ENCODE measurements at places on chromosomes 12 and 14.

DNA sequence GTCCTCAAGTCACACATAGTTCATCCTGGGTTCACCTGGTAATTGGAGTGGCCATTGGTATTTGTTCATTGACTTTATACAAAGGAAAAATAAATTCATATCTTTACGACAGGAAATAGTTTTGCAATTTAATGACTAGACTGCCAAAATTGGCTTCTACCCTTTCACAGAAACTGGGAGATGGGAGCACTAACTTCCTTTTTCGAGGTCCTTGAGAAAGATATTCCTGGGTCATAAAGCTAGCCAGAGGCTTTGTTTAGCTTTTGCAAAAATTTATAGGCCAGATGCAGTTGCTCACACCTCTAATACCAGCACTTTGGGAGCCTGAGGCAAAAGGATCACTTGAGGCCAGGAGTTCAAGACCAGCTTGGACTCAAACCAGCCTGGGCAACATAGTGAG lies 10.2 kb upstream of the OR11G2 start:
- DNase-seq: no peak

GRCh38 chr12:29023436-29024076 lies 125.5 kb upstream of the FAR2 start:
- DNase-seq: no peak

DNA sequence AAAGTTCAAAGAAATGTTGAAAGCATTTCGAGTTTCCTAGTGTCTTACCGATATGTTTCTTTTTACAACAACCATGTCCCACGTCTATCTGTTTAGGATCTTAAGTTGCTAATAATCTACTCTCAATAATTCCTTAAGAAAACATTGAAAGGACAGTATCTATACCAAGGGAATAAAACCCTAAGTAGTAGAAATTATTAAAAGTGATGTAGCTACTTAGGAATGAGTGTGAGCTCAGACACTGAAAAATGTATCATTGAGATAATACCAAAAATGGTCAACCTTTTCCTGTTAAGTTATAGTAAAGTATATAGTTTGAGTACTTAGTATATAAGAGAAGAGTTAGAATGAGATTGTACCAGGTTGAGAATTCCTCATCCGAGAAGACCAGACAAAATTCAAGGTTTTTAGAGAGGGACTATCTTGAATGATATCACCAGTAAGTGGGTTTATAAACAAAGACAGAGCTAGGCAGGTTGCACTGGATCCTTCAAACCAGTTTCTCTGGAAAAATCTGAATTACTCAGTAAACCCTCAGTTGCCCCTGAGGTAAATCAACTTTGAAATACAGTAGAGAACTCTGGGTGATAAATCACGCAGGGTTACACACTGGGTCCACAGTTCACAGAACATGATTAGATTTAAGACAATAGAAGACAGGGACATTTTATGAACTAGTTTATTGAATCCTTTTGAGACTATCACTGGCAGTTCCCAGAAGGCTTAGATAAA lies 96.8 kb downstream of the ERGIC2 start:
- DNase-seq: no peak

- DNase-seq: no peak
Observed at GRCh38 chr12:68336889-68337303, 4.7 kb upstream of the MDM1 start.

DNA sequence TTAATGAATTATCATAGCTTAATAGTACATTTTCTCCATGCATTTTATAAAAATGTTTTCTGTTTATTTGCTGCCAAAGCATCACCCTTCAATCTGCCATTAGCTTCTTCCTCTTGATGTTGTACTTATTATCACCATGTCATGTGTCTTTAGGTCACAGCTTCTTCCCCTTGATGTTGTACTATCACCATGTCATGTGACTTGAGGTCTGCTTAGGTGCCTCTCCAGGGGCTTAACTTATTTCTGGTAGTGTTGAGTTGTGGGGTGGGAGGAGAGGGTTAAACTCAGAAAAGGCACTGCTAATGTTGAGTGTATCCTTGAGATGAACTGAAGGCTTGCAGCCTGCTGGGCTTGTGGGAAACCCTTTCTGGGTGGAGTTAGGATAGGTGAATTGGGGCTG lies 87.8 kb downstream of the DAAM1 start:
- no peak for DNase-seq

GRCh38 chr12:69844836-69845235 lies 19.8 kb downstream of the MYRFL start:
- DNase-seq: no peak

DNA sequence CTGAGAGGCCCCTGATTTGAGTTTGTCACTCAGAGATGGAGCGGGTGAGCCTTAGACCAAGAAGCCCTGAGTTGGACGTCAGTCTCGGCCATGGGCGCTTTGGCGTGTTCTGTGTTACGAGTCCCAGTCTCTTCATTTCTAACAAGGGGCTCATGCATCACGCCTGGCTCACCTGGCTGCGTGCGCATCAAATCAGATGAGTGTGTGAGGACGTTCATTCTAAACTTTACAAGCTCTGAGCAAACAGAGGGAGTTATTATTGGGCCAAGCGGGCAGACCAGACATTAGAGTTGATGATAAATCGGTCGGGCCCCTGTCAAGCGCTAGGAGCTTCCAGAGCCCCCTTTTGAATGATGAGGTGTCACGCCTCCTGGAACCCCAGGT lies 117.2 kb downstream of the CALM1 start:
- DNase-seq: no peak

GRCh38 chr14:68558096-68558495 lies 234.8 kb downstream of the ZFP36L1 start:
- no peak for DNase-seq

- DNase-seq: no peak
Observed at GRCh38 chr14:61561657-61562276, 133.5 kb upstream of the HIF1A start.

- no peak for DNase-seq
Observed at GRCh38 chr12:86158956-86159355, 97.2 kb downstream of the MGAT4C start.
